ENCODE measurements at places on chromosomes 12 and 14.
A peak's percentile ranks its signal among the peaks of the same experiment; 100 is the strongest.

GRCh38 chr12:125742413-125742812 lies 677.2 kb downstream of the AACS start:
- DNase-seq = no peak

DNA sequence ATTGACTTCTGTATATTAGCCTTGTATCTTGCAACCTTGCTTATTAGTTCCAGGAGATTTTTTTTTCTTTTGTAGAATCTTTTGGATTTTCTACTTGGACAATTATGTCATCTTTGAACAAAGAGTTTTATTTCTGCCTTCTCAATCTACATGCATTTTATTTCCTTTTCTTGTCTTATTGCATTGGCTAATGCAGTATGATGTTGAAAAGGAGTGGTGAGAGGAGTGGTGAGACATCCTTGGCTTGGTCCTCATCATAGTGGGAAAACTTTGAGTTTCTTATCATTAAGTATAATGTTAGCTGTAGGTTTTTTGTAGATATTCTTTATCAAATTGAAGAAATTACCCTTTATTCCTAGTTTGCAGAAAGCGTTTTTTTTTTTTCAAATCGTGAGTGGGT lies 80.6 kb downstream of the RFX4 start:
- no peak for DNase-seq

DNA sequence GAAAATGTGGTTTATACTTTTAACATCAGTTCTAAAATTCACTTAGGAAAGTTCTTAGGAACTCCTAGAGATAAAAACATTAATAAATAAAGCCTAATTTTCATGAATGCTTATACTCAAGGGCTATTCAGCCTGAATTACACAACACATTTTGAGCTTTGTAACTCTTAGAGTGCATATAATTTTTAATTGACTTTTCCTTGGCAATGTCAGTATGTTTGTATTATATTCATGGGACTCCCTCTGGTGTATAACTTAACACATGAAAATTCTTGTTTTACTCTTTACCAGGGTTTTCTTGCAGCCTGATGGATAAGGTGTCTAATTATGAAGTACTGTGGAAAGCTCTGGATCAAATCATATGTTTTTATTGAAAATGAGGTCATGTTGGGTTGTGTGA lies 150.6 kb upstream of the HMGA2 start:
- DNase-seq = peak; percentile 53

- DNase-seq = no peak
These were observed 218.4 kb downstream of the BCAT1 start for GRCh38 chr12:24730489-24730896.

DNA sequence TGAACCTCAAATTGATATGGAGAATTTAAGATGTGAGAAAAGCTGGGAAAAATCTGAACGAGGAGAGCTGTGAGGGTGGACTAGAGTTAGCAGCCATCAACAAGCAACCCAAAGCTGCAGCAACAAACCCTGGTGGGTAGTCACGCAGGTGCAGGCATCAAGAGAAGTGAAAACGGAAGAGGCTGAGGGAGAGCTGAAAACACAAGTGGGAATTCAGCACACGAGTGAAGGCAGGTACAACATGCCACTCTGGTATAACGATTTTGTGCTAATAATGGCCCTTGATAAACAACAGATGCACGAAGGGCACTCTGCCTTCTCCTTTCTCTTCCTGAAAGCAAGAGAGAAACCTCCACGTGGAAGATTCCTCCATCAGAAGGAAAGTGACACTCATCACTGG lies 11.5 kb downstream of the TCL1B start:
- DNase-seq = no peak

DNA sequence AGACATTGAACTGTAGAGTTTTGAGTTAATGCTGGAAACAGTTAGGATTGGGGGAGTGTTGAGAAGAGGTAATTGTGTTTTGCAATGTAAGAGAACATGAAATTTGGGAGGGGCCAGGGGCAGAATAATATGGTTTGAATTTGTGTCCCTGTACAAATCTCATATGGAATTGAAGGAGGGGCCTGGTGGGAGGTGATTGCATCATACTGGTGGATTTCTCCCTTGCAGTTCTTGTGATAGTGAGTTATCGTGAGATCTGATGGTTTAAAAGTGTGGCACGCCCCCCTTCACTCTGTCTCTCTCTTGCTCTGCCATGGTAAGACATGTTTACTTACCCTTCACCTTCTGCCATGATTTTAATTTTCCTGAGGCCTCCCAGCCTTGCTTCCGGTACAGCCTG lies 876.0 kb upstream of the FBXO33 start:
- DNase-seq = no peak

DNA sequence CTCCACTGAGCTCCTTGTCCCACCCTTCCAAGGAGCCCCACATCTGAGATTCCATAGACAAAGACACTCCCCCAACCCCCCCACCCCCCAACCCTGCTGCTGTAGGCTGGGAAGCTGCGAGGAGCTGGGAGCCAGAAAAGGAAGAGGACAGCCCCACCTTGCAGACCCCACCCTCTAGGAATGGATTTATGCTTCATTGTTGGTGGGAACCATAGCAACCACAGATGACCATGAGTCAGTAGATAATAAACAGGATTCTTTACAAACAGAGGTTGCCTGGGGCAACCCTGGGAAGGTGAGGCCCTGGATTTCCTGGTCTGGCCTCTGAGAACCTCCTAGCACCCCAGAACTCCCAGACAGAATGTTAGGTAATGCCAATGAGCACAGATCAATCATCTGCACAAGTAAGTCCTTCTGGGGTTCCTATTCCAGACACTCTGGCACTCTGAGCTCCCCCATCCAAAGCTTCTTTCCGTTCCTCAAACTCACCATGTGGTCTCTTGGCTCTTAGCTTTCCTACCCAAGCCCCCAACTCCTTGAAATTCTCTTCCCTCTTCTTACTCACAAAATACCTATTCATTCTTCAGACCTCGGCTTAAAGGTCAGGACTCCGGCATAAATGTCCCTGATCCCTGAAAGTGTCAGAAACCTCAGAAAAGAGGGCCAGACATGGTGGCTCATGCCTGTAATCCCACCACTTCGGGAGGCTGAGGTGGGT lies 15.2 kb upstream of the PLEKHG6 start:
- peak; percentile 82 for DNase-seq
